Activated T-cell treated with anti-CD3 and anti-CD28 coated beads, Interleukin-2, amount 50 U/mL, for 1 hour (primary cell): ENCODE measurements at places on chromosomes 1 and 21.

- DNase-seq, result no peak
Observed at GRCh38 chr1:3662080-3662671, 9.9 kb downstream of the TP73 start.

DNA sequence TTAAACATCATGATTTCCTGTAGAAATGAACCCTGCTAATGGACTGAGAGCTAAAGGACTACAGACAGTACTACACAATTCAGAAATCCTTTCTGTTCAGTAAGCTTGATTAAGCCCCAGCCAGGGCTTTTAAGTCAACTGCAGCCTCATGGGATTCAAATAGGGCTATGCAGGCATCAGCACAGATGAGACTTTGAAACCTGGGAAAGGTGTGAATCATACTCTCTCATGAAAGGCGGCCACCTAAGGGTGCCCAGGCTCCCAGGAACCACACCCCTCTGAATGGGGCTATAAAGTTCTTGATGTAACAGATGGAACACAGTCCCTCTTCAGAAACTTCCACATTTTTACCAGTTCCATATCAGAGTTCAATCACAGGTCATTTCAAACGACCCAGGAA lies 7.6 kb downstream of the SIPA1L2 start:
- DNase-seq, result no peak

DNA sequence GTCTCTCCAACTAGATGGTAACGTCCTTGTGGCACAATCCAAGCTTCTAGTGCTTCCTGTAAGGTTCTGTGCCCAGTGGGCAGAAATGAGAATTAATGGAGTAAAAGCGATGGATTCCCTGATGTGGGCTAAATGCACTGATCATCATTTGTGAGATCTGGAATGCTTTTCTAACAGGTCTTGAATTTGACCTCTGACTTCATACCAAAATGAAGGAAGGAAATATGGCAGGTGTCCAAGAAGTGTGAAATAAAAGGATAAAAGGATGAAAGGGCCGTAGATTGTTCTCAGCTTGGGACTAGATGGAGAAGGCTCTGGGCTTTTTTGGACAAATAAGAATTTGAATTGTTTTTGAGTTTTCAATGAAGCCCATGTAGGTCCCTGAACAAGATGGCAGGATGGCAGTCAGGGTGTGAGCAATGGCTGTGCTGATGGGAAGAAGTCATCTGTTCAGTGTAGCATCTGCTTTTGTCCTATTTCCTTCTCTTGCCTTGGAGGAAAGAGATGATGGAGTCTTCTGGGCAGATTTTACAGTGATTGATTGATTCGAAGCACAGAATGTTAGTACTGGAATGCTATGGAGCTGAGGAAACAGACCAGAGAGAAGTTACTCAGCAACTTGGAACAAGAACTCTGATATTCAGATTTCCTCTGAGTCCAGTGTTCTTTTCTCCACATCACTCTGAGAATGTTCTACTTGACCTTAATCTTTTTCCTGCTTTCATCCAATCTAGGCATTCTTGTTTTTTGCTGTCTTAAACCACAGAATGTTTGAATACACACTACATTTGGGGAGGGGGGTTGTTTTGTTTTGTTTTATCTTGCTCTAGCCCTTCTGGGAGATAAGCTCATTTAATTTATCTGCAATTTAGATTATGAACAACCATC lies 286.0 kb downstream of the HLX start:
- no peak for DNase-seq

- DNase-seq, result no peak
Observed at GRCh38 chr1:181499825-181500224, 16.5 kb downstream of the CACNA1E start.

DNA sequence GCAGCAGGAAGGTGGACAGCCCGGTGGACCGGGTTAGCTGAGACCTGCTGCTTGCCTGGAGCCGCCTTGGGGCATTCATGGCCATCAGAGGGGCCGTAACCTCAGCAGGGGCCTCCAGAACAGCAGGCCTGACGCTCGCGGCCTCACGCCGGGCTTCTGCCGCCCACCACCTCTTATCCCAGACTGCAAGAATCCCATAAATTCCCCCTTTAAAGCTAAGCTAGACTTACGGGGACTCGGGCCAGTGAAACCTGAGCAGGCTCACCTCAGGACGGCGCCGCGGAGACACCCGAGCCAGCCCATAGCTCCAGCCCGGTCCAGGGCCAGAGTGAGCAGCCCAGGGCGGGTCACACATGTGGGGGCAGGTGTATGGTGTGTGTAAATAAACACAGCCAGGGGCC lies 132.3 kb downstream of the GLIS1 start:
- DNase-seq, result no peak

DNA sequence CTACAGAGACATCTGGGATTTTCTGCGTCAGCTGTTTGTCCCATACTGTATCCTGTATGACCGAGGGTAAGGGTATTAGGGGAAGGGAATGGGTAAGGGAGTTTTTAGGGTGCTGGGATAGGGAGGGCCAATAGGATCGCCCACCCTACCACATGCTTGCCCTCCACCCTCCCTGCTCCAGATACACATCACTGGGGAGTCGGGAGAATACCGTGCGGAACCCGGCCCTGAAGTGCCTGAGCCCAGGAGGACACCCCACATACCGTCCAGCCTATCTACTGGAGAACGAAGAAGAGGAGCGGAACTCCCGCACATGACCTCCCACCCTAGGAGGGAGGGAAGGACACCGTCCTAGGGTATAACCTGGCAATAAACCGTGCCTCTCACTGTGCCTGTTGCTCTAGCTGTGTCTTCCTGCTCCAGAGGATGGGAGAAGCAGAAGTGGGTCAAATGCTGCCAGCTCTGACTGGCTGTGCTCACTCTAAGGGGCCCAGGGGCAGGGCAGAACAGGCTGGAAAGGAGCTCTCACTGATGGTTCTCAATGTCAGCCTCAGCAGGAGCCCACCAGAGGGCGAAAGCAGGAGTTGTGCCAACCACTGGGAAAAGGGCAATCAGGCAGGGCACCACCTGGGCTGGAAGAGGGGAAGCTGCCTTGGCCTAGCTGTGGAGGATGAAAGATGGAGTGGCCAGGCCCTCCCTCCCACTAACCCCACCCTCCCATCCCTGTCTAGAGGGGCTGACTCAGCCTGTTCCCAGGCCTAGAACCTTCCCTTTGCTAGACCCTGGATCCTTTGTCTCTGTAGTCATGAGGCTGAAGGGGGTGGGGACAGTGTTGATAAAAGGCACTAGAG lies 440 bp upstream of the LENEP start:
- DNase-seq, result no peak

GRCh38 chr1:145895471-145895870 lies 9.8 kb upstream of the ANKRD35 start:
- no peak for DNase-seq
